ENCODE measurements at places on chromosomes 3 and 15.

DNA sequence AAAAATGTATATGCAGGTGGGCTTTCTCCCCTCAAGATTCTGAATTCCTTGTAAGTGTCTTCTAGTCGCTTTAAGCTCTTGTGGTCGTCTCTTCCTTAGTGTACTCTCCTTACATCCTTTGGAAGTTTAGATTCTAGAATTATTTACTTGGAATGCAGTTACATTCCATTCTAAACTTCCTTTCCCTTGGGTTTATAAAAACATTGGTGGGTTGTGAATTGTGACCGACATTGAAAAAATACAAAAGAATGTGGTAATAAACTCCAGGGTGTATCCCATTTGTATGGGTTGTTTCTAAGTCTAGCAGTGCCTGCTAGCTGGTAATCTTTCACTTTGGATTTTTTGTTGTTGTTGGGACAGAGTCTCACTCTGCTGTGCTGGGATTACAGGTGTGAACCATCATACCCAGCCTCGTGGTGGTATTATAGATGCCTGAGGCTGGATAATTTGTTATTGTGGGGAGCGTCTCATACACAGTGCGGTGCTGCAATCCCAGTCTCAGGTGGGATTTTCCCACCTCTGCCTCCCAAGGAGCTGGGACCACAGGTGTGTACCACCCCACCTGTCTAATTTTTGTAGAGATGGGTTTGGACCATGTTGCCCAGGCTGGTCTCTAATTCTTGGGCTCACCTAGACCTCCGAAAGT, 9.1 kb downstream of the CHD2 start:
- DNase-seq = no peak

DNA sequence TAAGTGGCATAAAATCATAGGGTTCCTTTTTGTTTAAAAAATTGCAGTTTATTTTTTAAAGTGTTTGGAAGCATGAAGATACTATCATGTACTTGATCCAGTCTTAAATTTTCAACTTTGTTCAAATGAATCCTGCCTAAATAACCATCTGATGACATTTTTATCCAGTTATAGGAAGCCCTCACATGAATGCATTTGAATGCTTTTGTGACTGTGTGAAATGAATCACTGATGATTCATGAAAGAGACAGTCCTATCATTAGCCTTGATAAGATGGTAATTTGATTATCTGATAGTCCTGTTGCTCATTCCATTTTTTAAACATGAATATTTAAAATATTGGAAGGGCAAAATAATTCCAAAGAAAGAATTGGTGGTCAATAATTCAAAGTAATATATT, 401.9 kb upstream of the ROBO2 start:
- DNase-seq = no peak

DNA sequence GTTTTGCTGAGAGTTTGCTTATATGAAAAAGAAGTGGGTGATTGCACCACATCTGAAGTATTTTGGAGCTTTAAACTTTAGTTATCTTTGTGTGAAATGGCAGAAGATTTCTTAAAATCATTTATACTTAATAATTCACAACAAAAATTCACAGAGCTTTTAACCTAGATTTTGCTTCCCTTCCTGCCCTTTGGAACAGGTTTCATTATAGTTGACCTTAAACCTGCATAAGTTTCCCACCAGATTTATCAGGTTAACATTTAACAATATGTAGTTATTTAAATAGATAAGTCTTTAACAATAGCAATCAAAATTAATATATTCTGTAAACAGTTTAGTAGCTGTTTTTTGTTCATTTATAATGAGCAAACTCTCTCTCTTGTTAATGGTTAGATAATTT, 30.3 kb downstream of the CADM2 start:
- DNase-seq = no peak

GRCh38 chr3:14119651-14120050, 5.0 kb downstream of the CHCHD4 start:
- no peak for DNase-seq

DNA sequence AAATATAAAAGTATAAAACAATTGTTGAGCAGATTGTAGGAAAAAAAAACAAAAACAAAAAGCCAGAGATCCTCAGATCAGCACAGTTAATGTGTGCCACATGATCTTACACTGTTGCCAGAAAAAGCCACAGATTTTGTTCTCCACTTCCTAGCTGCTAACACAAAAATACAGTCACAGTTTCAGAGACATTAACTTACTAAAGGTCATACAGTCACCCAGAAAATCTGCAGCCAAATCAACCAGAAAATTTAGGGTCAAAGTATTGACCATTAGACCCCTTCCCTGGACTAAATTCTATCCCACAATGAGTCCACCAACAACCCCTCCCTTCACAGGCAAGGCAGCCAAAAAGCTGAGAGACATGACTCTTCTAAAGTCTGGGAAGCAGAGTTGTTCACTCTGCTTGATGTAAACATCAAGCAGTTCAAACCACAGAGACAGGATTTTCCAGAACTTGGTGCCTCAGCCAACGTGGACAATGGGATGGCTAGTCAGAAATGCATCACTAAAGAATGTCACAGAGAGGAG, 59.1 kb downstream of the SST start:
- no peak for DNase-seq

All from stimulated activated CD8-positive, alpha-beta memory T cell treated with anti-CD3 and anti-CD28 coated beads, Interleukin-7, amount 100 ng/mL, for 24 hours (primary cell).